Mesenchymal stem cell (in vitro differentiated cells and primary cell): ENCODE measurements at places on chromosomes 11 and 22.

DNA sequence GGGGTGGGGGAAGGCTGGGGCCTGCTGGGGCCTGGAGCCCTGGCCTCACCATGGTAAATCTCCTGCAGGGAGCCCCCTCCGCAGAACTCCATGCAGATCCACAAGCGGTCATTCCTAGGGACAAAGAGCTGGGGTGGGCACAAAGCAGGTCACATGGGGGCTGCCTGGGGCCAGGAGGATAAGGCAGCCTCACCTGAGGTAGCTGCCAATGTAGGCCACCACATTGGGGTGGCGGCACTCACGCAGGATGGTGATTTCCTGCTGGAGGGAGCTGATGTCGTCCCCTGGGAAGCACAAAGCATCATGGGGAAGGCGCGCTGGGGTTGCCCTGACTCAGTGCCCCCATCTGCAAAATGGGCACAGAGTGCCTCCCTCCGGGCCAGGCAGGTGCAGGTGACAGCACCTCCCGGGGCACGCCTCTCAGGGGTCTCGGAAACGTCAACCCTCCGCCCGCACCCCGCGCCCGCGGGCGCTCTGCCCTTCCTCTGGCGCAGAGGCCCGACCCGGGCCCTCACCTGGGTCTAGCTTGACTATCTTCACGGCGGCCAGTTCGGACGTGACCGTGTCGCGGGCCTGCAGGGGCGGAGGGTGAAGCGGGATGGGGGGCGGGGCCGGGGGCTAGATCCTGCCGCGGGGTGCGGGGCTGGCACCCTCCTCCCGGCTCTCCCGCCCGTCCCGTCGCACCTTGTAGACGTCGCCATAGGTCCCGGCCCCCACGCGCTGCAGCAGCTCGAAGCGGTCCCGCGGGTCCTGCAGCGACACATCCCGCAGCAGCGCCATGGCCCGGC lies 450 bp downstream of the MAP4K2 start:
- H3K27ac ChIP-seq: no peak overlapping the region
- DNase-seq: peak; percentile 2
- H3K4me1 ChIP-seq: peaks cover 23% of the 10 kb centered on the region
- no peaks in the 10 kb centered on the region for H3K27me3 ChIP-seq
- H3K36me3 ChIP-seq: peaks cover 39% of the 10 kb centered on the region

DNA sequence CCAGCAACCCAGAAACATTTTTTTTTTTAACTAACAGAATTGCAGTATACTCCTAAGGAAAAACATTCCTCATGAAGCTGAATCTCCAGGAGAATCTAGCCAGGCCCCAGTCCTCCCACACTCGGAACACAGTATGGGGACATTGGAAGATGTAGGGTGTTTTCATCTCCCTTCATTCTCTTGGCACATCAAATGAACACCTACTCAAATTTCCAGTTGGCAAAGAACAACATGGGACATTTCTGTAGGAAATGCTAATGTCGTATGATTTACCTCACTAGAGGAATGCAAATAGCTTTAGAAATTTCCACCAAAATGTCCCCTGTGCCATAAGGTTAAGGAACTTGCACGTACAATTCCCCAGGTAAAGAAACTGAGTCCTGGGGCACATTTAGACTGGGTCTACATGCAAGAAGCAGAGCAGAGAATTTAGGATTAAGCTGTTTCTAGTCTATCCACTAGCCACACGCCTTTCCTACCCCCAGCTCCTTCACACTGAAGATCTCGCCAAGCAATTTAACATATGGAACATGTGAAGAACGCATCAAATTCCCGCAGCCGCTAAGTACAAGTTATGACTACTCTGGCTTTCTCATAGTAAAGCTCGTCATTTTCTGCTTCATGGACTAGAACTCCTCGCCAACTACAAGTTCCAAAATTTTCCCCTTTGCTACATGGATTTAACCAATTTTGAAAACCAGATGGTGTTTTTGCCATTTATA lies 2.9 kb upstream of the CADM1 start:
- H3K36me3 ChIP-seq: no peaks in the 10 kb centered on the region
- no peak overlapping the region for H3K27ac ChIP-seq
- DNase-seq: no peak
- peaks cover 19% of the 10 kb centered on the region for H3K27me3 ChIP-seq
- H3K4me1 ChIP-seq: peaks cover 2% of the 10 kb centered on the region
- no peak overlapping the region for H3K4me3 ChIP-seq

GRCh38 chr11:3167143-3168119 lies 2.3 kb upstream of the OSBPL5 start:
- H3K27me3 ChIP-seq: peaks cover 4% of the 10 kb centered on the region
- DNase-seq: no peak
- H3K36me3 ChIP-seq: no peaks in the 10 kb centered on the region
- no peak overlapping the region for H3K4me3 ChIP-seq
- peaks cover 40% of the 10 kb centered on the region for H3K4me1 ChIP-seq

- peaks cover 50% of the 10 kb centered on the region for H3K4me1 ChIP-seq
- H3K27ac ChIP-seq: no peak overlapping the region
- H3K36me3 ChIP-seq: no peaks in the 10 kb centered on the region
- no peak overlapping the region for H3K4me3 ChIP-seq
- DNase-seq: no peak
- no peaks in the 10 kb centered on the region for H3K27me3 ChIP-seq
These were observed 34.1 kb downstream of the CYTH4 start for GRCh38 chr22:37316405-37316804.

DNA sequence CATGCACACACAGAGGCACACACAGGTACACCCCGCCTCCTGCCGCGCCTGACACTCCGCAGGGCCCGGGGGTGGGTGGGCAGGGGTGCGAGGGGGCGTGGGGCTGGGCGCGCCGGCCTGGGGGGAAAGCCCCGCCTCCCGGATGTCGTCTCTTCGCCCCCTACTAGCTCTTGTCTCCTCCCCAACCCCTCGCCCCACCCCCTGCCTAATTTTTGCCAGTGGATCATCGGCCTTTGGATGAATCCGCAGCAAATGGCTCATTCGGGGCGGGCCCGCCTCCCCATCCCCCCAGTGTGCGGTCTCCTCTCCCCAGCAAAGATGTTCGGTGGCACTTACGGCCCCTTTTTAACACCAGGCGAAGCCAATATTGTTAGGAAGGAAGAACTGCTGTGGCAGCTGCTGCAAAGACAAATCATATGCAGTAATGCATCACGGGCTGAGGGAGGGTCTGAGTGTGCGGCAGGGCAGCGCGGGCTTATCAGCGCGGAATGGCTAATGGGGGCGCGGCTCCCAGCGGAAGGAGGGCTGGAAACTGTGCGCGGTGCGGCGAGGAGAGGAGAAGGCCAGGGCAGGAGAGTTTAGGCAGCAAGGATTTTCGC lies 13.4 kb upstream of the NECTIN1 start:
- no peak overlapping the region for H3K27ac ChIP-seq
- no peaks in the 10 kb centered on the region for H3K36me3 ChIP-seq
- H3K4me1 ChIP-seq: peaks cover 15% of the 10 kb centered on the region
